ENCODE measurements at places on chromosomes 1 and 21.
A peak's percentile ranks its signal among the peaks of the same experiment; 100 is the strongest.

GRCh38 chr1:210235363-210236053, 2.9 kb downstream of the SERTAD4 start:
- no peak for DNase-seq

- no peak for DNase-seq
These were observed 52.5 kb upstream of the BOLA1 start for GRCh38 chr1:149846593-149847466.

GRCh38 chr1:31790641-31791091, 25.2 kb downstream of the SPOCD1 start:
- no peak for DNase-seq

DNA sequence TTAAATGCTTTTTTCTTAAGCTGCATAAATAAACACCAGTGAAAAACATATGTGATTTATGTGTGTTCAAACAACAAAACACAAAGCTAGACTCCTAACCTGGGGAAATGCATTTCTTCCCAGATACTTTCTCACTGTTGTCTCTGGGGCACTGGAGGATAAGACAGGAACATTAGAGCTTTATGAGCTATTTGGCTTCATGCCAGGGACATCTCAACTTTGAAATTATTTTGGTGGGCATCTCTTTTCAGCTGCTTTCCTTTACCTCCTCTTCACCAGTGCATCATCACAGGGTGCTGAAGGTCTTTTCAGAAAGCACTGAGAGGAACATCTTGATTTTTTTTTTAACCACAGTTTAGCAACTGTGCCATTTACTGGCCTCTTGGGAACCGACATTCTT, 212.9 kb downstream of the DNM3 start:
- peak; percentile 4 for DNase-seq

DNA sequence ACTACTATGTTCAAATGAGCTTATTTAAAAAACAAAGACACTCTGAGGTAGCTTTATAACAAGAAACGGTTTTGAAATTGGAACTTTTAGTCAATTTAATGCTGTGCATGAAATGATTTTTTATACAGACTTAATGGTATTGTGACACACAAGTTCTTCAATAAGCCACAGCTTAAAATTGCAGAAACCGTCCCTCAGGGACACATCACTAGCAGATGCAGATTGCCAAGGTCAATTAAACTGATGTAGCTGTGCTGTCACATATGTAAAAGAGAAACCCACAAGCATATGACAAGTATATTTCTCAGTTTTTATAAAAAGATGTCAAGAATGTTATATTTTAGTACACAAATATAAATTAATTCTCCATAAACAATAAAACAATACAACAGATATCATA, 366.9 kb downstream of the DPYD start:
- peak; percentile 2 for DNase-seq

- no peak for DNase-seq
These were observed 7.8 kb downstream of the RASAL2 start for GRCh38 chr1:178101654-178102053.
